Activated naive CD4-positive, alpha-beta T cell treated with Interleukin-2 at 50 U/mL for 16 hours (primary cell): ENCODE measurements at places on chromosomes 2 and 18.

DNA sequence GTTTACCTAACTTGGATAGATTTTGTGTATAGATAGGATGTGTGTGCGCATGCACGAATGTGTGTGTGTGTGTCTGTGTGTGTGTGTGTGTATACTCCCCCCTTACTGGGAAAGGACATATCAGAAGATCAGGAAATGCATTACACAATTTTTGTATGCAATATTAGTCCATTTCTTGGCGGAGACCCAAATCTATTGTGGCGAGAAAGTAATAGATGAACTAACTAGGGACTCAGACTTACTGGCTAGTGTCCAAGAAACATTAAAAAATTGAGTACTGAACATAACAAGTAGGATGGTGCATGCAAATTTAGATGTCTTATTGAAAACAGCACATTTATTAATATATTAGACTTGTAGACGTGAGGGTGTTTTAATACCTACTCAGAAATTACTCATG is 1036.5 kb upstream of the FANCL start:
- no peak for DNase-seq

DNA sequence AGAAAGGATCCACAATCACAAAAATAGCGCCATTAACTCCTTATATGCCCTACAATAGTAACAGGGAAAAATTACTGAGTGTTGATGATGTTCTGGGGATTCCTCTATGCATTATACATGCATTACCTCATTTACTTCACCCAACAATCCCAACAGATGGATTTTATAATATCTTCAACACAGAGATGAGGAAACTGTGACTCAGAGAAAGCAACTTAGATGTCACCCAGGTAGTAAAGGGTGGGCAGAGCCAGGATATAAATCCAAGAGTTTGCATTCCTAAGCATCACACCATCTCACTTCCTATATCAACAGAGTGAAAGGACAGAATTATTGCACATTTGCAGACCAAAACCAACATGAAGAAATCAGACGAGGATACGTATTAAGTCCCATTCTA is 144.2 kb downstream of the TCF4 start:
- DNase-seq: no peak

- DNase-seq: no peak
Measured at GRCh38 chr2:622357-622756, 54.8 kb downstream of the TMEM18 start.

DNA sequence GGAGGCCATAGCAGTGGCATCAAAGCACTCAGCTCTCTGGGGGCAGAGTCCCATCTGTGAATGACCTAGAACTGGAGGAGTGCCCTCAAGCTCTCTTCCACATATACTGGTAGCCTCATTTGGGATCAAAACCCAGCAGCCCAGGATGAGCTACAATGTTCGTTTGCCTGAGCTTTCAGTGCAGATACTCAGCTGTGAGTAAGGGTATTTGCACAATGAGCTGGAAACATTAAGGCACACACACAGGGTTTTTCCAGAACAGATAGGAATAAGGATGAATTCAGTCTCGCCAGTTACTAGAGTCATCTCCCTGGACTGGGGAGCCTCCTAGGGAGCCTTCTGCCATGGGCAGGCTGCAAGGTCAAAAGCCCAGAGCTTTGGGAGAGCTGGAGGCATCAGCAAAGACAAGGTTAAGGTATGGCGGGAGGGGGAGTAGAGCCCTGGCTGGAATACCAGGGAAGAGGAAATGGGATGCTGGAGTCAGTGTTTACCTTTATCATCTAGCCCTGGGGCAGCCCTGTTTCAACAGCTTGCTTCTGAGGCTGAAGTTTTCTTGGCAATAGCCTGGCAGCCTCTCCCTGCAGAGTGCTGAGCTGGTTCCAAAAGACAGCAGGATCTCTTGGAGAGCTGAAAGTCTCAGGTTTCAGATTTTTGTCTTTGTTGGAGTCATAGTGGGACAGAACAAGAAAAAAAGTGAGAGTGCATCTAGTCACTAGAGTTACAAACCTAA is 187.7 kb downstream of the LOXHD1 start:
- no peak for DNase-seq

GRCh38 chr2:118431165-118431517 is 342.9 kb downstream of the INSIG2 start:
- DNase-seq: no peak

DNA sequence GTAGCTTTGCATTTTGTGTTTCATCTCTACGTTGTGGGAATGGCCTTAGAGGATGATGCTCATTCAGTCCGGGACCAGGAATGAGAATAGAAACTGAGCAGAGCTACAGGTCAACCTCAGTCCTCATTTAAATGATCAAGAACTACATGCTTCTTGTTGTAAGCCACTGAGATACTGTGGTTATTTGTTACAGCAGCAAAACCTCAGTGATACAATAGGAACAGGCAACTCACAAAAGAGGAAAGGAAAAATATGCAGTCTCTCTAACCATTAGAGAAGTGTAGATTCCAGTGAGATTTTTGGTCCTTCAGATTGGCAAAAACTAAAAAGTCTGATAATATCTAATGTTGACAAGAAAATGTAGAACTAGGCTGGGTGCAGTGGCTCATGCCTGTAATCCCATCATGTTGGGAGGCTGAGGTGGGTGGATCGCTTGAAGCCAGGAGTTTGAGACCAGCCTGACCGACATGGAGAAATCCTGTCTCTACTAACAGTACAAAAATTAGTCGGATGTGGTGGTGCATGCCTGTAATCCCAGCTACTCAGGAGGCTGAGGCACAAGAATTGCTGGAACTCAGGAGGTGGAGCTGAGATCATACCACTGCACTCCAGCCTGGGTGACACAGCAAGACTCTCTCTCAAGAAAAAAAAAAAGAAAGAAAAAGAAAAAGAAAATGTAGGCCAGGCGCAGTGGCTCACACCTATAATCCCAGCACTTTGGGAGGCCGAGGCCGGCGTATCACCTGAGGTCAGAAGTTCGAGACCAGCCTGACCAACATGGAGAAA is 13.3 kb downstream of the CHCHD5 start:
- no peak for DNase-seq

GRCh38 chr2:1738163-1738562 is 6.2 kb downstream of the PXDN start:
- no peak for DNase-seq

GRCh38 chr18:77103991-77104531 is 28.5 kb downstream of the MBP start:
- no peak for DNase-seq

- no peak for DNase-seq
Measured at GRCh38 chr2:121577381-121577780, 46.7 kb downstream of the RNU4ATAC start.

DNA sequence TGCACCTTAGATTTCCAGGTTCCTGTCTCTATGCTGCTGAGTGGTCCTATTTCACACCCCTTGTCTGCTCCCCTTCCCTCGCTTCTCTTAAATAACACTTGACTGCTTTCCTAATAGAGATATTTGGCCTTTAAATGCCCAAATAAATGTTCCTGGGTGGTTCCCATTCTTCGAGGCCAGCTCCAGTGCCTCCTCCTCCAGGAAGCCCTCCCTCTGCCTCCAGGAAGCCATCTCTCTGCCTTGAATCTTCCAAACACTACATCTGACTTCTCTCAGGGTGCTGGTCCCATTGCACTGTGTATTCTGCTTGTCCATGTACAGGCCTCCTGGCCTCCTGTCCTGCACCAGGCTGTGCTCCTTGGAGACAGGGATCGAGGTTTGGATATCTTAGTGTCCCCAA is 14.2 kb downstream of the EHD3 start:
- DNase-seq: no peak

DNA sequence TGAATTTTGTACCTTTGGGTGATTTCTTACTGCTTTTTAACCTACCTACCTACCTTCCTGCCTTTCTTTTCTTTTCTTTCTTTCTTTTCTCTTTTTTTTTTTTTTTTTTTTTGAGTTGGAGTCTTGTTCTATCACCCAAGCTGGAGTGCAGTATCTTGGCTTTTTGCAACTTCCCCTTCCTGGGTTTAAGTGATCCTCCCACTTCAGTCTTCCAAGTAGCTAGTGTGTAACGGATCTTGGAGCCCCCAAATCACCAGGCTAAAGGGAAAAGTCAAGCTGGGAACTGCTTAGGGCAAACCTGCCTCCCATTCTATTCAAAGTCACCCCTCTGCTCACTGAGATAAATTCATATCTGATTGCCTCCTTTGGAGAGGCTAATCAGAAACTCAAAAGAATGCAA is 61.3 kb downstream of the DDX18 start:
- DNase-seq: no peak

GRCh38 chr2:24850944-24851343 is 57.7 kb downstream of the CENPO start:
- no peak for DNase-seq

- DNase-seq: no peak
Measured at GRCh38 chr2:20479835-20480234, 33.0 kb downstream of the RHOB start.

DNA sequence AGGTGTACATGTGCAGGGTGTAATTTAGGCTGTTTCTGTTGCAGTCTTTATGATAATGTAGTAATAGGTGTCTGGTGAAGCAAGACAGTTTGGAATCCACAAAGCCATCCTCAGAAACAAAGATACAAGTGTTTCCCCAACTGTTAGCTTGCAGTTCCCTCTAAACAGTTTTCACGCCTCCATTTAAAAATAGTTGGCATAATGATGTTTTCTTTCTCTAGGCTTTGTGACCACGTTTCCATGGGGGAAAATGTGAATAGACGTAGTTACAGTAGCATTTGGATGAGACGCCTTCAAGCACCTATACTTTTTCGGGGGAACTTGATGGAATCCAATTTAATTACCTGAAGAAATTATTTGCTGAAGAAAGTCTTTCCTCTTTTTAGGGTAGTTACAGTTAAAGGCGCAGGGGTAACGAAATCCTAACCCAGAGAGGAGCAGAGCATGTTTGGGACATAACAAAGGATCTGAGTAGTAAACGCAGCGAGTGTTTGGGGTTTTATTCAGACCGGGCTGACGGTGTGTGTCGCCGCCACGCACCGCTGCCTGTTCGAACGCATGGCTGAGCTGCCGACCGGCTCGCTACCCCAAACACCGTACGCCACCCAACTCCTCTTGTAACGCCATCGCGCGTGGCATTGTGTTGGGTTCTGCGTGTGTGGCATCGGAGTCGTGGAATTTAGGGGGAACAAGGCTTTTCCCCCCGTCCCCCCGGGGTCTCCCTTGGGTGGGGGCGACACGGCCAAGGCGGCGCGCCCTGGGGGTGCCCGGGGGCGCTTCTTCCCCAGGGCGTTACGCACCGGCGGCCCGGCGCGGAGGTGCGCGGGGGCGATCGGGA is 681 bp upstream of the NRP2 start:
- no peak for DNase-seq

DNA sequence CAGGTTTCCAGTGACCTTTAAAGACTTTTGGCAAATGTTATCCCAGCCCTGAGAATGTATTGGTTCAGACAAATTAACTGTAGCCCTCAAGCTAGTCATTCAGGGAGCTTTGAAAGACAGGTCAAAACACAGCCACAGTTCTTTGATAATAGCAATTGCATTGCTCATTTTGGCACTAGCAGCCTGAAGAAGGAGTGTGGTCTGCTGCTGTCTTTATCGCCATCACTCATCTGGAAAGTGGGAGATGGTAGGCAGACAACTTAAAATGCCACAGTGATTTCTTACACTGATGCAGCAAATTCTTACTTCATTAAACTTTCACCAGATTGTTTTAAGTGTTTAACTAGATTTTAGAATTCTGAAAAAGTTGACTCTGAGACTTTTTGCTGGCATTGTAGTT is 47.2 kb downstream of the DOK6 start:
- DNase-seq: no peak

DNA sequence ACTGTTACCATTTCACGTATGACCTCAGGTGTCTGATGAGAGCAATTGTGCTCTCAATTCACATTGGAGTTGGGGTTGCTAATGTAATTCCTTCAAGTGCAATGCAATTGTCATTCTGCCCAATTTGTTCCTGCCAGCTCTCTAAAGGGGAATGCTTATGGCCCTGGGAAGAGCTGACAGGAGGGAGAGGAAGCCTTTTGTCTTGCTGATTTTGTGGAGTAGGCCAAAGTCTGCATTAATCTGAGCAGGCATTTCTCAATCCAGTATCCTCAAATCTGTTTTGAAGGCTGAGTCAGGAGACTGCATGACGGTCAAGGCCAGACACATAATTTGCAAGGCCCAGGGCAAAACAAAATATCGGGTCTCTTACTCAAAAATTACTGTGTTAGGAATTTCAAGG is 326.4 kb upstream of the SPHKAP start:
- DNase-seq: no peak

GRCh38 chr2:138381373-138381772 is 120.2 kb upstream of the SPOPL start:
- DNase-seq: no peak

- no peak for DNase-seq
Measured at GRCh38 chr2:240237609-240238174, 97.2 kb upstream of the OTOS start.

GRCh38 chr18:40751186-40751585 is 1203.8 kb upstream of the PIK3C3 start:
- no peak for DNase-seq

DNA sequence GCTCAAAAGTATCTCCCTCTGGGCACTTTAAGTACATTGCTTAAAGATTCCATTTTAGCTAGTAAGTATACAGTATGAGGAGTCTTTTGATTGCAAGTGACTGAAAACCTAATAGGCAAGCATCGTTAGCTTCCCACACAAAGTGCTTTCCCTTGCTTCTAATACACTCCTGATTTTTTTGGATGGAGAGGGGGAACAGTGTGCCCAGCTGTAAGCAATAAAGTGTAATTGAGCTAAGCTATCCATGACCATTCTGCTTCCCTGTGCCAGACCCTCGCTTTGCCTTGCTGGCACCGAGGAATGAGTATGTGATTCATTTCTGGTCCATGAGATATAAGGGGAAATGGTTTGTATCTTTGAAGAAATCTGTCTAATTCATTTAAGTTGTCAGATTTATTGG is 3.8 kb upstream of the ZNF24 start:
- DNase-seq: no peak

- DNase-seq: no peak
Measured at GRCh38 chr2:8819194-8819593, 18.2 kb downstream of the KIDINS220 start.

- no peak for DNase-seq
Measured at GRCh38 chr2:69138793-69139459, 125.9 kb downstream of the ANTXR1 start.

DNA sequence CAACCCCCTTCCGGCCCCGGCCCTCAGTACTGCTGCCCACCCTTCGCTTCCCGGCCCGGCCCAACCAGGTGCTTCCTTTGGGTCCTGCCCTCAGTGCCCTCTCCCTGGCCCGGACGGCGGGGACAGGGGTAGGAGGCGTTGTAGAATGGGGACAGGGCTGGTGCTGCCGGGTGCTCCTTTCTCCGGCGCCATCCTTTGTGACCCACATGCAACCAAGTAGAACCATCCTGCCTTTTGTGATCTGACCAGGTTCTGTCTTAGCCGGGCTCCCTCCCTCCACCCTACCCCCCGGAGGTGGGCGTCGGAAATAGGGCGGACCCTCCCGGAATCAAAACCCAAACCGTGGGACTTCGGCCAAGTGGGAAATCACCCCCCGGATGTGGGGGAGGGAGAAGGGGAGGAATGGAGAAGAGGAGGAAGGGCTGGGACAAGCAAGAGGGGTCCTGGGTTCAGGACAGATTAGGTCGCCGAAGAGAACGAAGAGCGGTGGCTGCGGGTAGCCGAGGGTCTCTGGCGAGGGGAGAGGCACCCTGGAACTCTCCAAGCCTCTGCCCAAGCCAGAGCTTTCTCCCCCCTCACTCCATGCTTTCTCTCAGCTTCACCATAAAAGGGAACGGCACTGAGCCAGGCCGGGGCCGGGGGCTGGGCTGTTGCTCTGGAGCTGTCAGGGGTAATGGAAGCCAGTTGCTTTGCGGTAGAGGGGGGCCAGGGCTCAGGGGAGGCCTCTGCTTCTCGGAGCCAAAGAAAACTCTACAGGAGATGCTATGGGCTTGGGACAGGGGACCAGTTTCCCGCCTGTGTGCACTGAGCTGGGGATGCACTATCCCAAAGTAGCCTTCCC is 756 bp upstream of the OST4 start:
- DNase-seq: peak; percentile 44
